ENCODE measurements at places on chromosomes 1 and 21. TPM values are rescaled to one million over a fixed set of nuclear protein-coding genes. Genes with fewer than 3 reads are reported as not detected.

Gene ZNF695
- 0.74 TPM for polyA plus RNA-seq

DNA sequence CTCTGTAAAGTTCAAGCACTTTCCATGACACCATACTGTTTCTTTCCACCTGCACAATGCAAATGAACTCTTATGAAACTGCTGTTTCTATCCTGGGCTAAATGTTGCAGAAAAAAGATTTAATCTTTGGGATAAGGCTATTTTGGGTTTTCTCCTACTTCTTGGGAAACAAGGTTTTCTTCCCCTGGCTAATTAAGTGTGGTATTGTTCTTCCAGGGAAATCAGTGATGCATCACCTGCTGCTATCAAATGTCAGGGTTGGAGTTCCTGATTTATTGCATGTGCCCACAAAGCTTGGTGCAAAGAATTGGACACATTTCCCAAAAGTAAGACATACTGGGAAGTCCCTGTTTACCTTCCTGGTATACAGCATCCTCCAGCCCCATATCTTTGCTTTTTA lies 6.0 kb upstream of the RGS4 start:
- DNase-seq = no peak

Gene FAM72B
- 4.8 TPM for polyA plus RNA-seq

DNA sequence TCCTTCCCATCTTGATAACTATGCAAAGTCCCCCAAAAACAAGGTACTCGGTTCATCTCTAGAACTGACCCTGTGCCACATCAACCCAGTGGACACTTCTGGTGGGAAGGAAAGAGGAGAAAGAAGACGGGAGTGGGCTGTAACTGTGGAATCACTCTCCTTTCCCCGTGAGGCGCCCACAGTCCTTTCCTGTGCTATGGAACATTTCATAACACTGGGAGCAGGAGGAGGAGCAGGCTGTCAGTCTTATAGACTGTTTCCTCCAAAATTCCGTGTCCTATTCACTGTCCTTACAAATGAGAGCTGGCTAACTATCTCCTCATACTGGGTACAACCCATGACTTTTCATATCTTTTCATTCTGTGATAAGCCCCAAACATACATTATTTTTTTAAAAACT lies 40.7 kb downstream of the PLEKHA6 start:
- no peak for DNase-seq

Gene GRIK3
- not detected for polyA plus RNA-seq

DNA sequence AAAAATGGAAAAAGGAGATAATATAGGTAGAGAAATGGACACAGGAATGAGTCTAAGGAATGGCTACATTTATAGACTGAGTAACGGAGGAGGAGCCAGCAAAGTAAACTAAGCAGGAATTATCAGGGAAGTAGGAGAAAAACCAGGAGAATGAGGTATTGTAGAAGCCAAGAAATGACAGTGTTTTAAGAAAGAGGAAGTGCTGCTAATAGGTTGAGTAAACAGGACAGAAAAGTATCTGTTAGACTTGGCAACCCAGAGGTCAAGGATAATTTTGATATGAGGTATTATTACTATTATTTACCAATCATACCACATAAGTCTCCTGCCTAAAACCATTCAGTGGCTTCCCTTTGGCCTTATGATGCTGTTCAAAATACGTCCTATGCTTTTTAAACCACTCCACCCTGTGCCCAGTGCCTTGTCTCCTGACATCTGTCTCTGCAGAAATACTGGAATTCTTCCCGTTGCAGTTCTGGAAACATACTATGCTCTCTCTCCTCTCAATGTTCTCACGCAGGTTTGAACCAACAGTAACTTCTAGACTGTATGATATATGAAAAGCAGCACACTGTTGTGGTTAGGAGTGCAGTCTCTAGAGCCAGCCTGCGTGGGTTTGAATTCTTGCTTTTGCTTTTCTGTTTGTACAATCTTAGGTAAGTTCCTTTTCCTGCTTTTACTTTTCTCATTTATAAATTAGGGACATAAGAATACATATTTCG lies 24.6 kb upstream of the NEK7 start:
- DNase-seq = no peak

DNA sequence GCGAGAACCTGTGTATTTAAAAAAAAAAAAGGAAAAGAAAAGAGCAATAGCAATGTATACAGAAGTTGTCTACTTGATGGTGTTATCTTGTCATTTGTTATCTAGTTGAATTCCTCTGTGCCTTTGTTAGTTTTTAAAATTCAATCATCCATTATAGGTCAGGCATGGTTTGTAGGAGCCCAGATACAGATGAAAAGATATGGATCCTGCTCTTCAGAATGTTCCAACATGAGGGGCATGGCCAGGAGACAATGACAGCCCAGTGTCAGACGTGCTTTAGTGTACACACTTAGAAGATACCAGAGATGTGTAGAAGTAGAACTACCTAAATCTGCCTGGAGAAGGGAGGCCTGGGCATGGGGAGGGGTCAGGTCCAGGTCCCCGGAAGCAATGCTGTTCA lies 16.6 kb downstream of the MTARC2 start:
- DNase-seq = no peak

Gene GPA33
- polyA plus RNA-seq = not detected

- DNase-seq = no peak
These were observed 545.2 kb upstream of the BRINP3 start for GRCh38 chr1:191022856-191023255.

Gene SLC27A3
- polyA plus RNA-seq = 13.6 TPM

DNA sequence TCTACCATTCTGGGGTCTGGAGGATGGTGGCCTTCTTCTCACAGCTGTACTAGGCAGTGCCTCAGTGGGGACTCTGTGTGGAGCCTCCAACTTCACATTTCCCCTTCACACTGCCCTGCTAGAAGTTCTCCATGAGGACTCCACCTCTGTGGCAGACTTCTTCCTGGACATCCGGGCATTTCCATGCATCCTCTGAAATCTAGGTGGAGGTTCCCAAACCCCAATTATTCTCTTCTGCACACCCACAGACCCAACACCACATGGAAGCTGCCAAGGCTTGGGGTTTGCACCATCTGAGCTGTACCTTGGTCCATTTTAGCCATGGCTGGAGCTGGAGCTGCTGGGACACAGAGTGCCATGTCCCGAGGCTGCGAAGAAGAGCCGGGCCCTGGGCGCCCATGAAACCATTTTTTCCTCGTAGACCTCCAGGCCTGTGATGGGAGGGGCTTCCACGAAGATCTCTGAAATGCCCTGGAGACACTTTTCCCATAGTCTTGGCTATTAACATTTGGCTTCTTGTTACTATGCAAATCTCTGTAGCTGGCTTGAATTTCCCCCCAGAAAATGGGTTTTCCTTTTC lies 170.5 kb downstream of the FOXD2 start:
- DNase-seq = no peak

All from mammary epithelial cell (primary cell).